Midbrain (tissue), 1 donor: ENCODE measurements at places on chromosomes 16 and 17.

DNA sequence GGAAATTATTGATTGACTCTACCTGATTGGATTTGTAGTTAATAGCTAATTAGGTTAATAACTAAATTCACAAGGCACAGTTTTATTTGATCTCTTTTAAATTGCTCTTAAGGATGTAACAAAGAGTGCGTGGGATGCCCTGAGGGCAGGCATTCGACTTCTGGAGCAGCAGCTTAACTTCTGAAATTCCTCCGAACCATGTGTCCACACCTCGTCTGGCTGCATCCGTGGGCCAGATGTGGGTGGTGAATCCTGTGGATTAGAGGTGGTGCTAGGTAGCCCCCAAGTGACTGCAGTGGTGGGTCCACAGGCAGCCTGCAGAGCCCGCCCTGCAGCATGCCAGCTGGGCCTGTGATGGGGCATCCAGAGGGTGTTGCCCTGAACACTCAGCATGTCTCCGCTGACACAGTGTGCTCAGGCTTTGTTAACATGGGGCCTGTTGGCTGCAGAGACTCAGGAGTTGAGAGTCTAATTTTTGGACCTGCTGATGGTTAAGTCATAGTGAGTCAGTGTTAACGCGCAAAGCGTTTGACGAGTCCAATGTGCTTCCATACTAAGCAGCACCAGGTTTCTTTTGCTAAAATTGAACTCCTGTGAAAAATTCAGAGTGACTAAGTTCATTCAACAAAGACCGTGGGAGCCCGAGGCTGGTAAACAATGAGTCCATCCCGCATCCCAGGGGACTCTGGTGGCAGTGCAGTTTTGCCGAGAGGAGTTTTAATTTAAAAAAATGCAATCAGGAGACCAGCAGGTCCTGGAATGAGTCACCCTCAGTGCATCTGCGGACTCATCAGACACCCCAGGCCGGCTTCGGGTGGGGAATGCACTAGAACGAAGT lies 3.8 kb upstream of the NPB start:
- DNase-seq: no peak

- DNase-seq: no peak
These were observed 1.9 kb downstream of the FLYWCH1 start for GRCh38 chr16:2913603-2914002.

DNA sequence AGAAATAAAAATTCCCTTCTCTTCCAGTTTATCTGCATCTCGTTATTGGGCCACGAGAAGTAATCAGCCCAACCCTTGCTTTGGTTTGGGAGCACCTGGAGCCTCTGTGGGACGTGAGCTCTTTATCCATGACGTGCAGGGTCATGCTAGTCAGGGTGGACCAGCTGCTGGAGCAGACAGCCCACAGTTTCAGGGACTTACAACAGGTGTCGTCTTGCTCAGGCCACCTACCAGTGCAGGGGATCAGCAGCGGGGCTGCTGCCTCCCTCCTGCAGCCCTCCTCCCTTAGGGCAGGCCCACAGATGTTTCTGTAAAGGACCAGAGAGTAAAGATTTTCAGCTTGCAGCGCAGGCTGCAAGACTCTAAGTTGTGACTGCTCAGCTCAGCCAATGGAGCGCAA lies 16.9 kb downstream of the ADAD2 start:
- DNase-seq: no peak

DNA sequence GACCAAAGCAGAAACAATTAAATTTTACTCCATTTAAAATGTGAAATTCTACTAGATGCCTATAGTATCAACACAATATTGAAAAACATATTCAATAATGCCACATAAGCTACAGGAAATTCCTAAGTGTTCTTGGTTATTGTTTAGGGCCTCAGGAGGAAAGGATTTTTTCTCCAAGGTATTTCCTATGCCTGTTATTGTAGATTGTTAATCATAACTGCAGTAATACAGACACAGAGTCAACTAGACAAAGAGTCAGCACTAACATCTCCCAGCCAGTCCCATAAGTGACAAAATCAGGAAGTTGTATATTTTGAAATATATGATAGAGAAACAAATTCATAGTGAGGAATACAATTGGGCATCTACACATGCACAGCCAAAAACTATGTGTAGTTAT lies 782.7 kb upstream of the KIF2B start:
- no peak for DNase-seq

- DNase-seq: no peak
These were observed 37.7 kb upstream of the MEAK7 start for GRCh38 chr16:84541999-84542817.

DNA sequence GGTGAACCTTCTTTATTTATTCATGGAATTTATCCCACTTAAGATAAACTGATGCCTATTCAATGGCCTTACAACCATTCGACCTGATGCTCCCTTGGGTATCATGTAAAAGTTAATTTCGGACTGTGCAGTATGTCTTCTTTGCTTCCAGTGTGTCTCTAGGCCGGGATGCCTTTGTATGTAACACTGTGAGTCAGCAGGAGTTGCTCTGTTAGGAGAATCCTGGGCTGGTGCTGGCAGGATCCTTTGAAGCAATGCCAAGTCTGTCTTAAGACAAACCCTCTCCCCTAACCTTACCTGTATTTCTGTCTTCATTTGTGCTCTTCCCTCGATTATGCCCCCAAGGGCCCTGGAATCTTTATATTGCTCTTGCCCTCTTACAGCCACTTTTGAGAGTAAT lies 37.9 kb upstream of the ABCA8 start:
- DNase-seq: no peak

GRCh38 chr17:77144227-77144626 lies 3.5 kb downstream of the SEC14L1 start:
- DNase-seq: no peak

GRCh38 chr17:54948380-54948779 lies 20.1 kb downstream of the COX11 start:
- DNase-seq: no peak

GRCh38 chr16:87391950-87392820 lies at the start of gene MAP1LC3B:
MAP1LC3B (plus strand) TSS chr16:87392336; CDS start chr16:87392428, 92 bp downstream.
- DNase-seq: peak; percentile 96

GRCh38 chr17:30921544-30922196 lies at the start of gene ADAP2:
ADAP2 (plus strand) TSS chr17:30921945; CDS start chr17:30922015, 70 bp downstream.
- DNase-seq: peak; percentile 14

- no peak for DNase-seq
These were observed 479.1 kb downstream of the SOX9 start for GRCh38 chr17:72599891-72600290.

- no peak for DNase-seq
These were observed at the start of gene EME2 for GRCh38 chr16:1772362-1772907. EME2 (plus strand) TSS chr16:1772810; CDS start chr16:1773228, 418 bp downstream.

DNA sequence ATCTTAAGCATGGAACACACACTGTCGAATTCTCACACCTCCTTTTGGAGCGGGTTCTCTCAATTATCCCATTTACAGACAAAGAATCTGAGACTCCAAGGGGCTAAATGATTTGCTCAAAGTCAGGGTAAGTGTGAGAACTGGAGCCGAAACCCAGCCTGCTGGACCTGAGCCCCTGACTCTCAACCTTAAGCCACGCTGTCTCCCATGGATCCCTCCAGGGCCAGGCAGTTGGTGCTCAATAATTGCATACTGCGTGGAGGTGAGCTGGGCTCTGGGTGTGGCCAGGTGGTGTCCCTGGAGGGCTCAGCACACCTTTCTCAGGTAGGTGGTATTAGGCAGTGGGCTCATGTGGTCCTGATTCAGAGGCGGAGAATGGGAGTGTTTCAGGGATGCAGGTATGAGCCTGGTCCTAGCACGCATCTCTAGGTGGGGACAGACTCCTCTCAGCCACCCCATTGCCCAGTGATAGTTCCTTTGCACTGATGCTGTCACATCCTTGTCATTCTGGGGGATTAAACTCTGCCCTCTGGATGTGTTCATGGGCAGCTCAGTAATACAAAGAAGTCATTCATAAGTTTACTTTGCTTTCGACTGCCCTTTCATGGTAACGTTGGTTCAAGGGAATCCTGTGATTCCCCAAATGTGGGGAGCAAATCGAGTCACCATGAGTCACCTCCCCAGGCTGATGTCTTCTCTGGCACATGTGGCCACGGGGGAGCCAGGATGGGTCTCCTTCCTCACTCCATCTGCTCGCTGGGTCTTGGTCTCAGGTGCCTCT lies 399.5 kb upstream of the TNRC6C start:
- no peak for DNase-seq

DNA sequence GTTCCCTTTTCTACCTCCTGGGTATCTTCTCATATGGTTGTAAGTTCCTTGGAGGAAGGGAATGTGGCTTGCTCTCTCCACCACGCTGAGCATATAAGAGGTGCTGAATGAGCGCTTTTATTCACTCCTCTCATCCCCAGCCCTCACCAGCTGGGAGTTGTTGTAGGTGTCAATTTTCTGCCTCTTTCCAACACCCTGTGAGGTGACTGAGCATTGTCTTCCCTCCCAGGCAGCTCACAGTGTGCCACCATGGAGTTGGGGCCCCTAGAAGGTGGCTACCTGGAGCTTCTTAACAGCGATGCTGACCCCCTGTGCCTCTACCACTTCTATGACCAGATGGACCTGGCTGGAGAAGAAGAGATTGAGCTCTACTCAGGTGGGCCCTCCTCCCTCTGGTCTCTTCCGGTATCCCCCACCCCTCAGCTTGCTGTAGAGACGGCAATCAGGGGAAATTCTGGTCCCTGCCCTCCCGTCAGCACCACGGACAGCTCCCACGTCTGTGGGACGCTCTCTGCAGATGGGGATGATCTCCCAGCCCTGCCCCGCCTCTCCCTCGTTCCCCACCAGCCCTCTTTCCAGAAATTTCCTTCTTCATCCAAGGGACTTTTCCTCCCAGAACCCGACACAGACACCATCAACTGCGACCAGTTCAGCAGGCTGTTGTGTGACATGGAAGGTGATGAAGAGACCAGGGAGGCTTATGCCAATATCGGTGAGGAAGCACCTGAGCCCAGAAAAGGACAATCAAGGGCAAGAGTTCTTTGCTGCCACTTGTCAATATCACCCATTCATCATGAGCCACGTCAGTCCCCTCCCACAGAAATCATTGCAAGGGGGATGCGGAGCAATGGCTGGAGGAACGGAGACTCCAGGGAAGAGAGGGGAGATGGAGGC lies 18.3 kb downstream of the CIITA start:
- DNase-seq: no peak

DNA sequence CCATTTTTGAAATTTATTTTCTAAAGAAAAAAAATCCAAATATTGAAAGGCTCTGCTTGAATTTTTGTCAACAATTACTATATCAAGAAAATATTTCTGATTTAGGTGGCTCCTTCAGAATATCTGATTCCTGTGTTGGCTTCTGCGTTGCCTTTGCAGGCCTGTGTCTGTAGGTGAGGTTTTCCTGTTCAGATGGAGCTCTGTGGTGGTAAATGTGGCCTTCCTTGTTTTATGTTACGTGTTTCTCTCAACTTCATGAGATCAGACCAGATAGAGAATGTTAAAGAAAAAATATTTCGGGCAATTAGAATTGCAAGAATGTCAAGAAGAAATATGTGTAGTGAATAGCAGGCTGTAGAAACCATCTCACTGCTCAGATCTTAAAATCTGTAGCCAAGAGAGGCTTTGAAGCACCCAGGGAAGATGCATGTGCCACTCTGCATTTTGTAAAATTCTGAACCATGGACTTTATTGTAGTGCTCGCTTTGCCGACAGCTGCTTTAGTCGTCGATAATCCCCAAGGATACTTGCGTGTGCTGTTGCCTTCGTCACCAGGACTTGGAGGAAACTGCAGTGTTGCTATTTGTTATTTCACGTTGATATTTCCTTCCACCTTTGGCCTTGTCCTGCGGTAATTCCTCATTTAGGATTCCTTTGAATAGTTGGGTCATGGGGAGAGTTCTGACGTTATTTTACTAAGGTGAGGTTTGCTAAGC lies 69.9 kb downstream of the RPTOR start:
- no peak for DNase-seq

DNA sequence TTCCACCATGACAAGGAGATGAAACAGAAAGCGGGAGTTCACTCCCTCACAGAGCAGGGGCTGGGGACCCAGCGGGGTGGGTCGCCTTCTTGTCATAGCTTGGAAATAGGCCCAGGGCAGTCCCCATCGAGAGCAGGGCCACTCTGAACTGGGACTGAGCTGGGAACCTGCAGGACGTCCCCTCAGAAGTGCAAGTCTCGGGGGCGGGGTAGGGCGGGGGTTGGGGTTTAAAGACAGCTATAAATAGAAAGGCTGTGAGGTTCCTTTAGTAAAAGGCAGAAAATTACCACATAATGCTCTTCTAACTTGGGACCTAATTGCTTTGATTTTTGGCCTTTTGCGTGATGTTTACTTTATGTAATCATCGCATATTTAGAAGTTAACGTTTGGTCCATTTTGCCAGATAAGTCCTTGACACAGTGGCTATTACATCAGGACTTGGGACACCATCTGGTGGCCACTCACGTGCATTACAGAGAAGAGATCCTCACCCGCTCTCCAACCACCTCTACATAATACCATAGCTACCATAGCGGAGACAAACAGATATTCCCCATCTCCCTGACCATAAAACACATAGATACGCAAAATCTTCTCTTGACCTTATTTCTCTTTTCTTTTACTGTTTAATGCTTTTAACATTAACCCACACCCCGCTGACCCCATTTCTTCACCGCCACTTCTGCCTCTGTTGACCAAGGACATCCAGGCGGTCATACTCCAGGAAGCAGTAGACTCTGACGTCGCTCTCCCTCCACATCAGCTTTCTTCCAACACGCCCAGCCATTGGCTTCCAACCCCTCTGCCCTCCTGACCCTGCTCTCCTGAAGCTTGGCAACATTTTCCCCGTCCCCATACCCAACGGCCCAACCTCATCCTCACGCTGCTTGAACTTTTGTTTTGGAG lies 27.5 kb upstream of the PIK3R6 start:
- peak; percentile 41 for DNase-seq

DNA sequence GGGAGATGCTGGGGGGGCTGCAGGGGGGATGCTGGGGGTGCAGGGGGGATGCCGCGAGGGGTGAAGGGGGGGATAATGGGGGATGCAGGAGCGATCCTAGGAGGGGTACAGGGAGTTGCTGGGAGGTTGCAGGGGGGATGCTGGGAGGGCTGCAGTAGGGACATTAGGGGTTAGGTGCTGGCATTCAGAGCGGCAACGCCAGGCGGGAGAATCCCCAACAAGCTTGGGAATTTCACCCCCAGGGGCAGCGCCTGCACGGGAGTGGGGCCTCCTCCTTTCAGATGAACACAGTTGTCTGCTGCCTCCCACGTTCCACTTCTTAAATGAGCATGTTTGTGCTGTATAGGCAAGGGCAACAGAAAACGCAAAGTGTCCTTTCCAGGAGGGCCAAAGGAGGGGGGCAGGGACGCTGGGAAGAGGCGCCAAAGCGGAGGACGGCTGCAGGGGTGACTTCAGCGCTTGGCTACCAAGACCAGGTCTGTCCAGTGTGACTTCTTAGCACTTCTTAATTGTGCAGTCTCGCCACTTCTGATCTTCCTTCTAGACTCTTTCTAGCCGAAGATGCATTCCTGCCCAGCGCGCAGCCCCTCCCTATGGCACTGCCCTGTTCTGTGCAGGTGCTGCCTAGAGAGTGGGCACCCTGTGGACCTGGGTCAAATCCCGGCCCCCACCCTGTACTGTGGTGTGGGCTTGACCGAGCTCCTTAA lies 2.0 kb upstream of the SLC6A4 start:
- no peak for DNase-seq
